ENCODE measurements at places on chromosomes 1 and 21.

- peak; percentile 99 for DNase-seq
These were observed 162.6 kb upstream of the IRF2BP2 start for GRCh38 chr1:234772345-234773147.

DNA sequence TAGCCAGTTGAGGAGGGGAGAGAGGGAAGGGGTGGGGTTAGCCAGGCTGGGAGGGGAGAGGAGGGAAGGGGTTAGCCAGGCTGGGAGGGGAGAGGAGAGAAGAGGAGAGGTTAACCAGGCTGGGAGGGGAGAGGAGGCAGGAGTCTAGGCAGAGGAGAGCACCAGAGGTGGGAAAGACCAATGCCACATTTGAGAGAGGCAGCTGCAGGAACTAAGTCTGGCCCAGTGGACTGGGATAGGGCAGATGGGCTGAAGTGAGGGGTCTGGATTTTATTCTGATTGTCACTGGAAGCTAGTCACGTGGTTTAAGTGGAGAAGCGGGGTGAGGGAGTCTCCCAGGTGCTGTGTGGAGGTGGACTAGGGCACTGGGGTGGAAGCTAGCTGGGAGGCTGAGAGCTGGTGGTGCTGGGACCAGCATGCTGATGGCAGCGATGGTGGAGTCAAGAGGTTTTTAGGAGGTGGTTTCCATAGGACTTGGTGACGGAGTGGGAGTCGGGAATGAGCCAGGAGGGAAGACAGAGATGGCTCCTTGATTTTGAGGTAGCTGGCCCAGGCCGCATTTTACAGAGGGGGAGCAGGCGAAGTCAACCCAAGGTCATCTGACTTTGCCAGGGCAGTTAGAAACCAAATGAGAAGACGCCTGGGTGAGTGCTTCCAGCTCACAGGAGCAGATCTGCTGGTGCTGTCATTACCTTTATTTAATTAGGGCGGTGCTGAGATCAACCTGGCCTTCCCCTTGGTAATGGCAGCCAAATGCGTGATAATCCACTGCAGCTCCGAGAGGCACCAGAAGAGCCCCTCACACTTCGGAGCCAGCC is 42.8 kb downstream of the DISP3 start:
- no peak for DNase-seq

DNA sequence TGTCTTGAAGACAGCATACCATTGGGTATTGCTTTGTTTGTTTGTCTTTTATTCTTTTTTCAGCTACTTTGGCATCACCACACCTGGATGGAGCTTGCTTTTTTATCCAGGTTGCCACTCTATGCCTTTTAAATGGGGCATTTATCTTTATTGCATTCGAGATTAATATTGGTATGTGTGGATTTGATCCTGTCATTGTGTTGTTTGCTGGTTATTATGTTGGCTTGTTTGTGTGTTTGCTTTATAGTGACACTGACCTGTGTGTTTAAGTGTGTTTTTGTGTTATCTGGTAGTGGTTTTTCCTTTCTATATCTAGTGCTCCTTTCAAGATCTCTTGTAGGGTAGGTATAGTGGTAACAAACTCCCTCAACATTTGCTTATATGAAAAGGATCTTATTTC is 24.9 kb upstream of the KCNH1 start:
- DNase-seq: no peak

- no peak for DNase-seq
These were observed 24.2 kb upstream of the ITPKB start for GRCh38 chr1:226762988-226763904.

DNA sequence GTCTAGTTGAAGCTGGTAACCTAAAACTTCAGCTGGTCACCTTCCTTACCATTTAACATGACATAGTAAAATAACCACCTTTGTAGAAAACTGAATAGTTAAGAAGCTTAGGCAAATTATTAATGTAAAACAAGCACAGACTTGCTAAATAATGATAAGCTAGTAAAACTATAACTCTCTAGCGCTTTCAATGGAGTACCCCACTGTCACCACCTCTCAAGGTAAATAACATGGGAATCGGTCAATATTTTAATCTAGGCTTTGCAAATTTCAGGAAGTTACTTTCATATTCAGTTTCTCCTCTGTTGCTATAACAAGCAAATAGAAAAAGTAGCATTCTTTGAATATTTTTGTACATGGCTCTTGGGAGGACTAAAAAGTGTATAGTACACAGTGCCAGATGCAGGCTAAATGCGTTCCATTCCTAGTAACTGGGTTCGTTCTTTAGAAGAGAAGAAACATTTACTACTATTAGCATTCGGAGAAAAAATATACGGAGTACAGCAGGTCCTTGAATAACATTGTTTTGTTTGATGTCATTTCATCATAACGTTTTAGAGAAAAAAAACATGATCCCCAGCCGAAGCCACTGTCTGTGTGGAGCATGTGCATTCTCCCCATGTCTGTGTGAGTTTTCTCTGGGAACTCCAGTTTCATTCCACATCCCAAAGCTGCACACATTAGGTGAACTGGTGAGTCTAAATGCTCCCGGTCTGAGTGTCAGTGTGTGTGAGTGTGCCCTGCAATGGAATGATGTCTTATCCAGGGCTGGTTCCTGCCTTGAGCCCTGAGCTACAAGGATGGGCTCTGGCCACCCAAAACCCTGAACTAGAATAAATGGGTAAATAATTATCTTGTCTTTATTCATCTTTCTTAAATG is 52.5 kb downstream of the EPRS1 start:
- peak; percentile 11 for DNase-seq

GRCh38 chr1:29360768-29361167 is 124.4 kb downstream of the PTPRU start:
- no peak for DNase-seq

DNA sequence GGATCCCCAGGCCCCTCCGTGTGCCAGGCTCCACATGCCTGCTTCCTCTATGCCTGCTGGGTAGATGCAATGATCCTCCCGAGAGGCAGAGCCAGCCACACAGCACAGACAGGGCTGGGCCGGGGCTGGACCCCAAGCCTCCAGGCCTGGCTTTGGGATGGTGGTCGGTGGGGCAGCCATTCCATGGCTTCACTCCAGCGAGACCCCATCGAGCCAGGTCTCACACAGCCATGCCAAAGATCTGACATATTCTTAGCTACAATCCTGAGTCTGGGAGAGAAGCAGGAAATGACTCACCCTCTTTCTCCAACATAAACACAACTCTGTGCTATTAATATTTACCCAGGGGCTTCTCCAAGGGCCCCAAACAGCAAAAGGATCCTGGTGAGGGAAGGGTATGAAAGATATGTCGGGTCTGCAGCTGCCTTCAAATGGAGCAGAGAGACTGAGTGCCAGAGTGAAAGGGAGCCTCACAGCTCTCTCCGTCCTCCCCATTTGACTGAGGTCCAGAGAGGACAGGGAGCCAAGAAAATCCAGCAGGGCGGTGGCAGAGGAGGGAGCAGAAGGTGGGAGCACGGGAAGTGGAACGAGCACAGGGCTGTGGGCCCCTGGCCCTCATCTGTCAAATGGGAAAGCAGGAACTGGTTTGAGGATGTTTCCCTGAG is 639.5 kb downstream of the MATN1 start:
- DNase-seq: peak; percentile 85

- DNase-seq: no peak
These were observed 30.1 kb upstream of the TRIM62 start for GRCh38 chr1:33211972-33212371.

DNA sequence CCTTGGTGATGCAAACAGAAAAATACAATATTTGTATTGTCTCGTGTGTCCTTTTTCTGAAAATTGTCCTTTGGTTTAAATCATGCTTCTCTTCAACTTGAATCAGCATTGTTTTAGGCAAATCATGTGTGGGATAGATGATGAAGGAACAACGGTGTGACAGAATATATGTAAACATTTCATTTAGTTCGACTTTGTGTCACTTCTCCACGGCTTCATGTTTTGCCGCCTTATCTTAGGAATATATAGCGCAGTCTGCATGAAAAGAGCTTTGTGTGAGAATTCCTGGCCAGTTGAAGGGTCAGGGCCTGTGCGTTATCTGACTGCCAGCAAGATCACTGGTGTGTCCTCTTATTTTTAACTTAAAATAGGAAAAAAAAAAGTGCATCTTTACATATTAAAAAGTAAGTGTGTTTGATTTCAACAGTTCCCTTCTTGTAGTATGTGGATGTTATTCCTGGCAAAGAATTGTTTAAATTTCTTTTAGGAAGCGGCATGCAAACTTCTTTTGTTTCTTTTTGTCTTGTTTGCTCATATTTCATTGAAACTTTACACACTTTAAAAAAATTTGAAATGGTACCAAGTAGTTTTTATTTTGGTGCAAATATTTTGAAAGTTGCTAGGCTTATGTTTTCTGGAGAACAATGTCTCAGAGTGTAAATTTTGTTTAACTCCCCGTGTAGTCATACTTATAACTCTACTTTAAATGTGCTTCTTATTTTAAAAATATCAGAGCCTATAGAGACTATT is 465.2 kb downstream of the USP25 start:
- no peak for DNase-seq

DNA sequence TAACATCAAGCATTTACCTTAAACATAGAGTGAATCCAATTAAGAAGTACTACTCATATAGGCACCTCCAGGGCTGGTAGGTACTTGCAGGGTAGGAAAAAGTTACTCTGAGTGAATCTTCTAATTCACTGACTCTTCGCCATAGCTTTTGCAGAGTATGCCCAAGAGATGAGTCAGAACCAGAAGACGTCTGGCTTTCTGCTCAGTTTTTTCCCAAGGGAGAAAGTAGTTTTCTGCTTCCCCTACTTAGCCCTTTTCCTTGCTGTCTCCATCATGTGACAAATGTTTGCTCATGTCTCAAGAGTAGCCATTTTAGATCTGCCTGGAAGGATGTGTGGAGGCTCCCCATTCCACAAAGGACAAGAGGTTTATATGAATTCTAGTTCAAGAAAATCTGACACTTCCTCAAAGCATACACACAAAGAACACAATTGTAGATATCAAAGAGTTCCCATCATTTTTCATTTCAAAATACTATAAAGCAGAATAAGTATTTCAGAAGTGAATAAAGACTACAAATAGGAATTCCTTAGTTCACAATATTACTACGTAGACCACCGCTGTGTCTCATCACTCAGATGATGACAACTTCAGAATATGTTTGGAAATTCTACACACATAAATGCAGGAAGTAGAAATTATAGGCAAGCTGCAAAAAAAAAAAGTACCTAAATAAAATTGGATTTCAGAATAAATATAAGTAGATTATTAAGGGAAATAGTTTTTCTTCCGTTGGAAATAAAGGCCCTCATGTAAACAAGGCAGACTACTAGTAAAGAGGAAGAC is 98.5 kb downstream of the ASH1L start:
- peak; percentile 89 for DNase-seq

DNA sequence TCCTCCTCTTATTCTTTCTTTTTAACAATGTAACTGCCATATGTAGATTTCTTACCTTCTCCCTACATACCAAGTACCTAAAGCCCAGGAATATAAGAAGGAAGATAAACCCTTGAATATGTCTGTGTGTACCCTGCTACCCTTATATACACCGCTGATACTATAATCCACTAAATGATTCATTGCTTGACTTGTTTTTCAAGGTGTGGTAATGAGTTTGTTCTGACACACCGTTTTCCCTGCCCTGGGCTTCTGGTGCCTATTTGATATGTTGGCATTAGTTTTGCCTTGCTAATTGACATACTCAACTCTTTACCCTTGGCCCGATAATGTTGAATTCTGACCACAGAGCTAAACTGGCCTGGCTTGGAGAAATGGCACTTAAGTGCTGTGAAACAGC is 64.3 kb downstream of the IL23R start:
- DNase-seq: no peak

GRCh38 chr1:6517435-6517851 is 26.0 kb upstream of the PLEKHG5 start:
- peak; percentile 36 for DNase-seq

DNA sequence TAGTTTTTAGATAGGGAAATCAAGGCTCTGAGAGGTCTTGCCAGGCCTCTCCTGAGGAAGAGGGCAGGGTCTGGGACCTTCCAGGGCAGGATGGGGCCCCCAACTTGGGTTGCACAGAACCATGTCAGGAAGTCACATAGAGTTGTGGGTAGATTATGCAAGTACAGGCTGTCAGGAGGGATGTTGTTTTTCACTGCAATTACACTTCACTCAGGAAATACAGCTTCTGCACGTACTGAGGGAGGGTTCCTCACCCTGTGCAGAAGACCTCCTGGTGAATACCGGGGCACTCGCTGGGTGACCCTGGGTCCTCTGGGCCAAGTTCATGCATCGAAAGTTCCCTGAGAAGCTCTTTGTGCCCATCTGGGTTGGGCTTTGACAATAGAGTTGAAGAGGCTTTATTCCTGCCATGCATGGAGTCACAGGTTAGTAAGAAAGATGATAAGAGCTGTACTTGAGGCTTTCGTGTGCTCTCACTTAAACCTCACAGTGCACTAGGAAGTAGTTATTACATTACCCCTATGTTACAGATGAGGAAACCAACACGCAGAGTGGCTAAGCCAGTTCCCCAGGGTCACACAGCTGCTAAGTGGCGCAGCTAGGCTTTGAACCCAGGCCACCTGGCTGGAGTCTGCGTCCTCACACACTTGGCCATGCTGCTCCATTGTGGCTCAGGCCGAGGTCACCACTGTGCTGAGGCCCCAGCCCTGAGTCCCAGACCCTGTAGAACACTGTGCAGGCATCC is 16.2 kb upstream of the TNFRSF1B start:
- no peak for DNase-seq

GRCh38 chr1:224785040-224785328 is 144.5 kb upstream of the DNAH14 start:
- DNase-seq: peak; percentile 66

DNA sequence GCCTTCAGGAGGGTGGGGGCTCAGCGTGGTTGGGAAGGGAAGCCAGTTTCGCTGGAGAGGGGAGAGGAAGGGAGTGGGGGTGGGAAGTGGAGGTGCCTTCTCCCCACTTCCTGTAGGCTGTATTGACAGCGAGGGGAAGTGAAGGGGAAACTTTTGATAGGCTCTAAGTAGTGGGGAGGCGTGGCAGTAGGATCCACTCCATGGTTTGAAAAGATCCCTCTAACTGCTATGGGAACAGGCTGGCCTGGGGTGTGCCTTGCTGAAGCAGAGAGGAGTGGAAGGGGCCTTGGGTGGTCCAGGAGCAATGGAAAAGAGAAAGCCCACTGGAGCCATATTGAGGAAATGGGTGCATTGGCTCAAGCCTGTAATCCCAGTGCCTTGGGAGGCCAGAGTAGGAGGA is 20.2 kb downstream of the C1orf115 start:
- DNase-seq: no peak

GRCh38 chr1:117398957-117399356 is 31.7 kb downstream of the MAN1A2 start:
- DNase-seq: no peak

- DNase-seq: peak; percentile 35
These were observed 36.4 kb downstream of the PALMD start for GRCh38 chr1:99682291-99682751.

GRCh38 chr21:36587388-36587787 is 107.5 kb upstream of the CLDN14 start:
- peak; percentile 13 for DNase-seq

DNA sequence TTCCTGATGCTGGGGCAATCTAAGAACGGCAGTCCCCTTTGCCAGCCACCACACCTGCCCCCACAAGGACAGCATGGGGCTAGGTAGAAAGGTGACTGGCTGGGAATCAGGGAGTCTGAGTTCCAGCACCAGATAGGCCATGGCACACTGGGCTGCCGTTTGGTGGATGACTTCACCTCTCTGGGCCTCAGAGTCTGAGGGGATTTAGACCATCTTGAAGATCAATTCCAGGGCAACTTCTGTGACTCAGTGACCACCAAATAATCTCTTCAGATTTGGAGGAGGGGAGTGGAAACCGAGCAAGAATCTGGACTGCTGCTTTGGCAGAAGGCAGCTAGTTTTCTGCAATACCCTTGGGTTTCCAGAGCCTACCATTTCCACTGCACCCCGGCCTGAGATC is 92.1 kb upstream of the EDN2 start:
- DNase-seq: peak; percentile 77

- no peak for DNase-seq
These were observed 11.2 kb downstream of the PTPRF start for GRCh38 chr1:43541721-43542401.

GRCh38 chr1:150168960-150169601 is 19.4 kb downstream of the PLEKHO1 start:
- peak; percentile 62 for DNase-seq
